LHCN-M2 (cell line): ENCODE measurements at places on chromosomes 4 and X. TPM values are rescaled to one million over a fixed set of nuclear protein-coding genes. Genes with fewer than 3 reads are reported as not detected.

DNA sequence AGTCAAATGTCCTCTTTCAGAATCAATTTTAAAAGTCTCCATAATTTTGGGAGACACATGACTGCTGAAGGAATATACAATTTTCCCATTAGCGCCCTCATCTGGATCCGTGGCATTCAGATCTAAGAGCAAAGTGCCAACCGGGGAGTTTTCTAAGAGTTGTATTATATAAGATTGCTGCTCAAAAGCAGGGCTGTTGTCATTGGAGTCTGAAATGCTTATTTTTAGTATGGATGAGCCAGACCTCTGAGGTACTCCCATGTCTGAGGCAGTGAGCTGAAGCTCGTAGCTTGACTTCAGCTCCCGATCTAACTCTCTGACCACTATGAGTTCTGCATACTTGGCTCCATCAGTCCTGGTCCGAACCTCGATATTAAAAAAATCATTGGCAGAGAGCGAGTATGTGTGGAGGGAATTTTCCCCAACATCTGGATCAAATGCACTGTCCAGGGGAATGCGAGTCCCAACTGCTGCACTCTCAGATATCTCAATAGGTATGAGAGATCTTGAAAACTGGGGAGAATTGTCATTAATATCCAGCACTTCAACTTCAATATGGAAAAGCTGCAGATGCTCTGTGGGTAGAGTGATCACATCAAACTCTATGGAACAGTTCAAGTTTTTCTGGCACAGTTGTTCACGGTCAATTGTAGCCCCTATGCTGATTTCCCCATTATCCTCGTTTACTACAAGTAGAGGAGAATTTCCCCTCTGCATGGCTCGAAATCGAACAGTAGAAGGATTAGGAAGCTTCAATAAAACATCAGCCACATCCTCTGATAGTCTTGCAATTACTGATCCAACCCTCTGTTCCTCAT lies 917 bp downstream of the PCDH18 start:
- peak; percentile 61 for DNase-seq

- DNase-seq = no peak
Observed at GRCh38 chr4:70787496-70787895, 52.2 kb downstream of the GRSF1 start.

GRCh38 chr4:3779509-3779908 lies 13.3 kb downstream of the ADRA2C start:
- DNase-seq = no peak

DNA sequence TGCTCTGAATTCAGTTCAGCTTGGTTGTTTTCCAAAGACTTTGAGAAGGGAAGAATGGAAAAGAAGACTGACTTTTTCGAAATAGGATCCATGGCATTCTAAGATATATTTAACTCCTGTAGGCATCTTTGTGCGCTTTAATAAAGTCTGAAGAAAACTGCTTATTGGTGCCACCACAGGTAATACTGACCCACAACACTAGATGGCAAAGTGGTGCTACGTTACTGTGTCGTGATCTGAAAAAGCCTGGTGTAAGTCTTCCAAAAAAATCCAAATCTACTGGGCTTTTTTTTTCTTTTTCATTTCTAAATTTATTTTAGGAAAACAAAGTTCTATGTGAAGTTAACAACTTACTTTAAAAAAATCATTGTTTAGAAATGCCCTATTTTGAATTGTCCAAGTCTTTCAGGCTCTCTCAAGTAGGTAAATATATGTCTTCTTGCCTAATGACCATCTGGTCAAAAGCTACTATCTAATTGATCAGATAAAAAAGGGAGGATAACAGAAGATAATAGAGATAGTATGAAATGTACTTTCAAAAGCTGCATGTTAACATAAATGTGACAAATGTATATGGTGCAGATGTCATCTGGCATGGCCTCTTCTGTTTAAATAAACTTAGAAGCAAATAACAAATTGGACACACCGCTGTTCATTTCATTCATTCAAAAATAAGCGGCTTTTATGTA lies 47.0 kb upstream of the MID1IP1 start:
- peak; percentile 37 for DNase-seq

DNA sequence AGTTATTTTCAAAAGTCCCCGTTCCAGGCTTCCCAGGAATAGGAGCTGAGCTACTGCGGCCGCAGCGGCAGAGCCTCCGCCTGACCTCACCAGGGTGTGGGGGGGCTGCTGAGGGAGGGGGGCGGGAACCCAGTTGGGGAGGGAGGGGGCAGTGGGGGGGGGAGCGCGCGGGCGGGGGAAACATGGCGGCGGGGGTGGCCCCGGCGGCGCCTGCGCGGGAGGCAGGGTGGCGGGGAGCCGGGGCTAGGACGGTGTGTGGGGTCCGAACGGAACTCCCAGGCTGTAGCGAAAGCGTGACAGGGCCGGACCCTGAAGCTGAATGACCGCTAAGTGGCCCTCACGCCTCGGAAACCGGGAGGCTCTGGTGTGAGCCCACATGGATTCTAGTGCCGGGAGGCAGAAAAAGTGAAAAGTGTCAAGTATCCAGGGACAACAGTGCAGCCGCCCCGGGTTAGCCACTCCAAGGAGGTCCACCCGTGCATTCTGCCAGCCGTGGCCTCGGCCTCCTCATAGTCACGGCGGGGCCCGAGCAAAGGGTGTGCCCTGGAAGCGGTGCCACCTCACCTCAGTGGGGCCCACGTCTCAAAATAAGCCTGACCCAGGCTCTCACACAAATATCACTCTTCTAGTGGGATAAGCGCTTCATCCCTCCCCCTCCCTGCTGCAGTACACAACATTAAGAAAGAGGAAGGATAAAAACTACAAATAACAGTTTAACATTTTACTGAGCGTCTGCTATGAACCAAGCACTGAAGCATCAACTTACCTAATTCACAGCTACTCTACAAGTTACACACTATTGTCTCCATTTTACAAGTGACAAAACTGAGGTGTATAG lies at the start of gene KLHL13:
KLHL13 (minus strand) TSS at position 98 of the 838 bp plus-strand sequence. CDS start 88,337 bp downstream, outside the sequence.
- no peak for DNase-seq

- DNase-seq = peak; percentile 8
Observed at GRCh38 chrX:120309873-120310705, 1.2 kb downstream of the TMEM255A start.

- peak; percentile 18 for DNase-seq
Observed at GRCh38 chrX:32673193-32673592, 538.2 kb downstream of the DMD start.

- DNase-seq = no peak
Observed at GRCh38 chr4:92128676-92129075, 175.1 kb upstream of the GRID2 start.

DNA sequence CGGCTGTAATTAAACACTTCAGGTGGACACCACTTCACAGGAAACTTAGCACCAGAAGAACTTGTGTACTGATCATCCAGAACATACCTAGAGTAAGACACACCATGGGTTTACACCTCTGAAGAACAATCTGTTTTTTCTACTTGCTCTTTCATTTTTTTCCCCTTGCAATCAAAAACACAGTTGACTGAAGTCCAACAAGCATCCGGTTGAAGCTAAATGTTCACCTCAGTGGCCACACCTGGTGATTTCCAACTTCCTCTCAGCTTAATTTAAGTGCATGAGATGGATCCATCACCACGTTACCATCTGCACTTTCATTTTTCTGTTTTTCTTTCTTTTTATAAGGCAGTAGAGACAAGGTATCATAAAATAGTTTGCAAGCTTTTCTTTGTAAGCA lies 4.9 kb upstream of the TXK start:
- DNase-seq = no peak

- DNase-seq = no peak
Observed at GRCh38 chr4:147101678-147102077, 156.0 kb upstream of the TTC29 start.

GRCh38 chr4:27148211-27148895 lies 287.7 kb downstream of the STIM2 start:
- DNase-seq = no peak

- no peak for DNase-seq
Observed at GRCh38 chrX:149638860-149639259, 7.3 kb upstream of the TMEM185A start.

- DNase-seq = peak; percentile 83
Observed at GRCh38 chr4:123170843-123171242, 225.8 kb upstream of the SPRY1 start.

DNA sequence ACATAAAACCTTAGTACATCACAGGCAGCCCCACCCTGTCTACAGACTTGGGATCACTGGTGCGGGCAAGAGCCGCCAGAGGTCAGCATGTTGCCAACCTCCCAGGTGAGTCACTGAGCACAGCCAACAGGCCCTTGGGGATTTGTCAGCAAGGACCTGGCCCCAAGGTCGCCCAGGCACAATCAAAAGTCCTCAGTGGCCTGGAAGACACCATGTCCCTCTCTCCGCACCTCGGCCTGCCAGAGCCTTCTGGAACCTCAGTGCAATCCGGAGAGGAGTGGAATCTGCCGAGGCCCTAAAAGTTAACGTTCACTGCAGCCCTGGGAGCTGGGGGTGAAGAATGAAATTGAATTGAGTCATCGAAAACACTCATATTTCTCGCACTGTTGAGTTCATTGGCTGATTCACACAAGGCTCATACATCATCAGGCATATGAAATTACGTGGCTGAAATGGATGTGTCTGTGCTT lies 74.3 kb downstream of the WFS1 start:
- peak; percentile 88 for DNase-seq

CXCL6 gene
- total RNA-seq = 0.34 and 0.58 TPM in 2 replicates

MAGEA2 gene
- total RNA-seq = not detected in 2 replicates

CFP gene
- 0.34 TPM in 1 of 2 replicates, not detected in the other for total RNA-seq

TBC1D19 gene
- total RNA-seq = 86.3 and 110 TPM in 2 replicates

HELT gene
- total RNA-seq = not detected in 2 replicates

SPATA4 gene
- total RNA-seq = 0.11 TPM in 1 of 2 replicates, not detected in the other
